ENCODE measurements at places on chromosomes 2 and 18.

GRCh38 chr2:19818543-19818942, 83.2 kb downstream of the TTC32 start:
- no peak for DNase-seq

GRCh38 chr18:41975284-41975683, 20.2 kb downstream of the PIK3C3 start:
- no peak for DNase-seq

GRCh38 chr18:74793746-74794145, 196.1 kb downstream of the ZNF407 start:
- DNase-seq, result no peak

GRCh38 chr18:68703326-68703725, 11.6 kb downstream of the TMX3 start:
- DNase-seq, result no peak

DNA sequence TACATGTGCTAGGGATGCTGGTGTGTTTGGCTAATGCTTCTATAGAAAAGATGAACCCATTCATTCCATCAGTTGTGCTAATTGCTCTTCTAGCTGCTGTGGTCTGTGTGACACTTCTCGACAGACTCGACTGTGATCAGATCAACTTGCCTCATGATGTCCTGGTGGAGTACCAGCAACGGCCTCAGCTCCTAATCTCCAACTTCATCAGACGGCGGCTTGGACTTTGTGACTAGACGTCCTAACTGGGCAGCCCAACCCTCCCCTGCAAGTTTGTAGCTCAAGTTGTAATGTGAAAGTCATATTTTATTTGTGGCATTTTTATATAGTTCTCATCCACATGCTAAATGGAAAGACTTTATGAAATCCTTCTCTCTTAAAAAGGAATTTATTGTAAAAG, 33.0 kb downstream of the UPP2 start:
- no peak for DNase-seq

- DNase-seq, result no peak
Measured at GRCh38 chr2:127128445-127128904, 21.5 kb upstream of the BIN1 start.

Data from CD4-positive, alpha-beta T cell treated with Interleukin-6 for 4 hours (primary cell).